ENCODE measurements at places on chromosomes 12 and 14.
A peak's percentile ranks its signal among the peaks of the same experiment; 100 is the strongest.

- DNase-seq: no peak
Measured at GRCh38 chr12:12924169-12924568, 27.8 kb downstream of the GPRC5D start.

DNA sequence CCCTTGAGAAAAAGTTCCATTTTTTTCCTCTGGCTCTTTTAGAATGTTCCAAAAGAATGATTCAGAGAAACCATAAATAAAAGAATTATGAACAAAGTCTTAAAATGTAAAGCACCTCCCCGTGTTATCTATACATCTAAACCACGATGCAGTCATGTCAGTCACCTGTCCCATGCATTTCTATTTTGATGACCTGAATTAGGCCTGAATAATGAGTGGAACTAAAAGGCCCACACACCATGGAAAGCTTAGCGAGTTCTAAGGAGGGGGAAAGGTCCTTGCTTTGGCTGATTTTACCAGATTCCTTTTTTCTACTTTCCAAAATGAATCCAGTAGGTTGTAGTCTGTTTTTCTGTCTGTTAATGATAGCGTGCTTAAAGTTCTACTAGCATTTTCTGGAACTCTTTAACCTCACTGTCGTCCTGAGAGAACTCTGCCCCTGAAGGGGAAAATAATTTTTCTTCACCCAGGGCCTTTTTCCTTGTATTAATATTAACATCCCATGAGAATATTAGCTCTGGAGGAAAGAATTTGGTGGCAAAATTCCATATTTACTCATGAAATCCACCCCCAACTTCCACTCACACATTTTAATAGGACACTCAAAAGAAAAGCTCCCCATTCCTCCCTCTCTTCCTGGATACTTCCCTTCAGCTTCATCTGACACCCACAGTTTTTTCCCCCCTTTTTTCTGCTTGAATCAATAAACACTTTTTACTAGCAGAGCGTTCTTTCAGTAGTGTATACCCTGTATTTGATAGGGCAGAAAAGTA lies 266.3 kb upstream of the DIO2 start:
- no peak for DNase-seq

- DNase-seq: no peak
Measured at GRCh38 chr14:22271838-22272799, 316.9 kb downstream of the DAD1 start.

DNA sequence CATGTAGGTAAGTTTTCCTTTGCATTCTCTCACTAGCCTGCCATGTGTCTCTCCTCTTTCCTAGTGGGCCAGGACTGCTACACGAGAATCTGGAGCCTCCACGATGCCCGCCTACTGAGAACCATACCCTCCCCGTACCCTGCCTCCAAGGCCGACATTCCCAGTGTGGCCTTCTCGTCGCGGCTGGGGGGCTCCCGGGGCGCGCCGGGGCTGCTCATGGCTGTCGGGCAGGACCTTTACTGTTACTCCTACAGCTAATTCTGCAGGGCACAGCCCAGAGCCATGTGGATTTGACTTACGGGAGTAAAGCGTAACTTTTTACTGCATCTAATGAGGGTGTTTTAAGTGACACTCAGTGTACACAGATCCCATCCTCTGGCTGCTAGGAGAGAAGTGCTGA lies 32.3 kb downstream of the DCAF4 start:
- DNase-seq: no peak

GRCh38 chr12:72031066-72031465 lies 92.4 kb downstream of the TPH2 start:
- no peak for DNase-seq

DNA sequence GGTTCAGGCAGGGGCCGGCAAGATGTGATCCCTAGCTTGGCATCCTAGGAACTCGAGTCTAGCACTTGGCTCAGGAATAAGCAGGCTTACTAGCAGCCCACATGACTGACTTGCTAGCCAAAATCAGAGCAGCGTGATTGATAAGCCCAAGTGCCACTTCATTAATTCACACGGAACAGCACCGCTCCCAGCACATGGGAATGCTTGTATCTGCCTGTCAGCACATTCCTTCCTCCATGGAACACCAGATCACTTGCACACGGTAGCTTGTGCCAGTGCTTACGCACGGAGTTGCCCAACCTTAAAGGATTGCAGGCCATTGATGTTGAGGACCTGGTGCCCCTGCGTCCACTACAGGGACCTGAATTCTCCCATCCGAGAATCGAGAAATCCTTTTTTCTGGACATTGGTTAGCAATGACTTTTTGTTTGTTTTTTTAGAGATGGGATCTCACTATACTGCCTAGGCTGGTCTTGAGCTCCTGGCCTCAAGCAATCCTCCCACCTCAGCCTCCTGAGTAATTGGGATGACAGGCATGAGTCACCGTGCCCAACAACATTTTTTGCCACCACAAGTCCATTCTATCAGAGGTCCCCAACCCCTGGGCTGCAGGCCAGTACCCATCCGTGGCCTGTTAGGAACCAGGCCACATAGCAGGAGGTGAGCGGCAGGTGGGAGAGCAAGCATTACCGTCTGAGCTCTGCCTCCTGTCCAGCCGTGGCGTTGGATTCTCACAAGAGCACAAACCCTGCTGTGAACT lies 30.6 kb upstream of the TSPAN9 start:
- DNase-seq: no peak

DNA sequence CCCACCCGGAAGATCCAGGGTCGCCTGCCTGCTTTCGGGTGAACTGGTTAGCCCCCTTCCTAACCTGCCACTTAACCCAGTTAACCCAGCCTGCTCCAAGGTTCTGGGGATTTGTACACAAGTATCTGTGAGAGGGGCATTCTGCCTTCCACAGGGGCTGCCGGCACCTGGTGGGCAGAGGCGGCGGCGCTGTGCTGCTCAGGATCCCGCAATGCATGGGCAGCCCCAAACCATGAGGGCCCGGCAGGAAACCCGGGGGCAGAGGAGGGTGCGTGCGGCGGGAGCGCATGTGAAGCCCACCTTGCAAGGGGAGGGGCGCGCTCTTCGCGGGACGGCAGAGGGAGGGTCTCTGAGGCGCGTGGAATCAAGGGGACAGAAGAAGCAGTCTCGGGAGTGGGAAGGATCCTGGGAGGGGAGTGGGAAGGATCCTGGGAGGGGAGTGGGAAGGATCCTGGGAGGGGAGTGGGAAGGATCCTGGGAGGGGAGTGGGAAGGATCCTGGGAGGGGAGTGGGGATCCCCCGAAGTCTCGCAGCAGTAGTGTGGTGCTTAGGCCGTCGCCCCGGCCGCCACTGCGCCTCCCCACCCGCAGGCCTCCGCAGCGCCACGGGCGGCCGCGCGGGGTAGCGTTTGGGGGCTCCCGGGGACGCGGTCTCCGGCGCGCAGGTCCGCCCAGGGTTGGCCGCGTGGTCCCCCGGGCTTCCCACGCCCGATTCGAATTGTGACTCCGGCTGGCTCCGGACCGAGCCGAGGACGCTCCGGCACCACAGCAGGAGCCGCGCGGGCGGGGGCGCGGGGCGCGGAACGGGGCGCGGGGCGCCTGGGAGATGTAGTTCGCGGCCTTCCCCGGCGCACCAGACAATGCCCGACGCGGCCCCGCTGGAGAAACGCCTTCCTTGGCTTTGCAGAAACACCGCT lies 4.9 kb upstream of the MTA1 start:
- peak; percentile 61 for DNase-seq

DNA sequence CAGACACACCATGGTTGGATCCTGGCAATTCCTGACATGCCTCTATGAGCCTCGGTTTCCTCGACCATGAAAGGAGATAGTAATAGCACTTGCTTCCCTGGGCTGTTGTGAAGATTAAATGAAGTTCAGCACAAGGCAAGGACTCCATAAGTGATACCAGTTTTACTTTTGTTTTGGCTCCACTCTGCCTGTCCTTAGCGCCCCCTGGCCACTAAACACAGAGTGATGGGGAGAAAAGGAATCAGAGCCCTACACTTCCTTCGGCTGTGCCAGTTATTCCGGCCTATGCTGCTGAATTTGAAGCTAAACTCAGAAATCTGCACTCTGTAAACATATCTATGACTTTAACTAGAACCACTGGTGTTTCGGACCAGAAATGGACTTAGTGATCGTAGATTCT lies 173.8 kb downstream of the C12orf75 start:
- DNase-seq: no peak

- no peak for DNase-seq
Measured at GRCh38 chr12:3003357-3003992, 44.3 kb downstream of the TEAD4 start.

GRCh38 chr14:54219261-54220070 lies 177.3 kb upstream of the CDKN3 start:
- DNase-seq: no peak

- peak; percentile 35 for DNase-seq
Measured at GRCh38 chr12:63068857-63069442, 82.1 kb downstream of the AVPR1A start.

DNA sequence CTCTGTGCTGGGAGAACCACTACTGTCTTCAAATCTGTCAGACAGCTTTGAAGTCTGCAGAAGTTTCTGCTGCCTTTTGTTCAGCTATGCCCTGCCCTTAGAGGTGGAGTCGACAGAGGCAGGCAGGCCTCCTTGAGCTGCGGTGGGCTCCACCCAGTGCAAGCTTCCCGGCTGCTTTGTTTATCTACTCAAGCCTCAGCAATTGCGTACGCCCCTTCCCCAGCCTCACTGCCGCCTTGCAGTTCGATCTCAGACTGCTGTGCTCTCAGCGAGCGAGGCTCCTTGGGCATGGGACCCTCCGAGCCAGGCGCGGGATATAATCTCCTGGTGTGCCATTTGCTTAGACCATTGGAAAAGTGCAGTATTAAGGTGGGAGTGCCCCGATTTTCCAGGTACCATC lies 25.1 kb upstream of the KLRB1 start:
- no peak for DNase-seq

DNA sequence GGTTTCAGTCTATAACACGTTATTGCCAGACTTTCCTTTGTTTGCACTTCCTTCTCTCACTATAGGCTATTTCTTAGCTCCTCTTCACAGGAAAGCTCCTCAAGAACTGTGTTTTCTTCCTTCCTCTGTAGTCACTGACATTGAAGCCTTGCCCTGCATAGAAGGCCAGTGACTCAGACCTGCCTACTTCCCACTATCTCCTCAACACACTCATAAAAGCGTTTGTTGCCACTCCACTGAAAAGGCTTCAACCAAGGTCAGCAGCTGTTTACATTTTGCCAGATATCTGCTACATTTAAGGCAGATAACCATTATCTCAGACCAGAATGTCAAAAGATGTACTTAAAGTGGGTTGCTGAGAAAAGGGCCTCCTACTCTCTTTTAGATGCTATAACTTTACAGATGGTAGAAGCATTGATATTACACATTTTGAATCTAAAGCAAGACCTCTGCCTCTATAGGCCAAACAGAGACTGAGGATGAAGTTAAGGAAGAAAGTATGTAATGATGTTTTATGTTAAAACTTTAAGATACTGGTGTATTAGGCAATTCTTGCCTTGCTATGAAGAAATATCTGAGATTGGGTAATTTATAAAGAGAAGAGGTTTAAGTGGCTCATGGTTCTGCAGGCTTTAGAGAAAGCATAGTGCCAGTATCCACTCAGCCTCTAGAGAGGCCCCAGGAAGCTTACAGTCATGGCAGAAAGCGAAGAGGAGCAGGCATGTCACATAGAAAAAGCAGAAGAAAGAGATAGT lies 233.3 kb upstream of the FLRT2 start:
- no peak for DNase-seq

DNA sequence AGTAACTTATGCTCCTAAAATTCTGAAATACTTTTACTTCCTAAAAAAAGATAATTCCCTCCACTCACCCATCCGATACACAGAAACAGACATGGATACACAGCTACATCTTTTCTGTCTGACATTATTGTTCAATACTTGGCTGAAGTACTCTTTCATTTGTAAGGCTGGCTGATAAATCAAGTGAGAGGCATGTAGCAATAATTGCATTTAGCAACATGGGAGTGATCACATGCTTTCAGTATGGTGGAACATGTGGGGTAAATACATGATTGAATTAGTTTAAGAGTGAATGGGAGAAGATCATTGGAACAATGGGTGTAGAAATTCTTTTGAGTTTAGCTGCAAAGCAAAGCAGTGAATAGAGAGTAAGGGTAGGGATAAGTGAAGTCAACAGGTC lies 25.6 kb downstream of the PTPRQ start:
- no peak for DNase-seq

- no peak for DNase-seq
Measured at GRCh38 chr14:91754819-91755218, 22.9 kb upstream of the CATSPERB start.

GRCh38 chr14:88005050-88005481 lies at the start of gene GPR65:
Gene GPR65 (plus strand): TSS chr14:88005135. CDS start chr14:88010848, 5,713 bp downstream.
- DNase-seq: no peak

DNA sequence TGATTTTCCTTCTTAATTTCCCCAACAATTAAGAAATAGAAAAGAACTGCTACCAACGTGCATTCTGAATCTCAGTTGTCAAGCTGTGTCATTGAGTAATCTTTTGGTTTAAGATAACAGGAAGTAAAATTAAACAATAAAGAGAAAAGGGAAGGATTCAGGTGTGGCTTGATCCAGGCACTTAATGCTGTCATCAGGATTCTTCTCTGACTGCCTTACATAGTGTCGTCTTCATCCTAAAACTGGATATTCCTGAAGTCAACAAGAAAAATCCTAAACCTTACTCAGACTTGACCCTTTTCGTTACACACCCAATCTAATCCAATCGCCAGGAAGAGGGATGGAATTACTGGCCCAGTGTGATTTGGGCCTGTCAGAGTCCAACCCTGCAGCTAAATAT lies 443.8 kb downstream of the MED13L start:
- no peak for DNase-seq

- no peak for DNase-seq
Measured at GRCh38 chr14:73815849-73816248, 35.8 kb upstream of the PTGR2 start.

- DNase-seq: no peak
Measured at GRCh38 chr14:91009501-91010152, 50.8 kb downstream of the RPS6KA5 start.

DNA sequence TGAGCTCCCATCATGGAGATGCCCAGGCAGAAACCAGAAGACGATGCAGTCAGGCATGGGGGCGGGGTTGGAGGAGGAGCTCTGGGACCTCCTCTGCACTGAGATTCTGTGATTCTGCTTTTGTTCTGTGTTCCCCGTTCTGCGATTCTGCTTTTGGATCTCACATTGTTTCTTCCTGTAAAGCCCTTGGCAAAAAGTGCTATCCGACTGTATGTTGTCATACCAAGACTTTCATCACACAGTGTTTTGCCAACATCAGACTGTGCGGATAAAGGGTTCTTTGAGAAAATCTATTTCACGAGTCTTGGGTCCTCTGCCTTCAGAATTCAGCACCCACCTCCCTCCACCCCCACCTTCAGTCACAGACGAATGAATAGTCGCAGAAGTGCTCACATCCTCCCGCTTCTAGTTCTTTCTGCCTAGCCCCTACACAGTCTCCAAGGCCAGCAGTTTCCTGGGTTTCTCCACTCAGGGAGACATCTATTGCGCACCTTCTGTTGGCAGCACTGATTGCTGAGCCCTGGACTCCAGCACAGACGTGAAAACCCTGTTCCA lies 24.7 kb upstream of the PWP1 start:
- DNase-seq: no peak

- no peak for DNase-seq
Measured at GRCh38 chr12:66176105-66176900, 6.5 kb upstream of the TMBIM4 start.

- DNase-seq: no peak
Measured at GRCh38 chr12:67501362-67501761, 147.2 kb upstream of the DYRK2 start.
